Cortex of kidney (tissue), 1 donor: ENCODE measurements at places on chromosomes 3 and 15.

DNA sequence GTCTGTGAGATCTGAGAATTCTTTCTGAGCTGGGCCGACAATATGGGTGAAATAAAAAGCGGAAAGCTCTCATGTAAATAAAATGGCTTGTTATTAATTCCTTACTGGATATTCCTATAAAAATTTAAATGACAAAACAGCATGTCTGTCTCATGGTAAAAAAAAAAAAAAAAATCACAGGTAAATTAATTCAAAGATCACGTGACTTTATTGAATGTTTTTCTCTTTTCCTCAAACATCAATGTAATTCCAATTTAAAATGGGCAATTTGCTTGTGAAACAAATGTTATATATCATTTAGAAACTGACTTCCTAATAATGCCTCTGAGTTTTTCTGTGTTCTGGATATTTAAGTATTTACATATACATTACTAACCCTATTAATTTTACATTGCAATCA, 280.3 kb downstream of the NR2F2 start:
- DNase-seq, result no peak

DNA sequence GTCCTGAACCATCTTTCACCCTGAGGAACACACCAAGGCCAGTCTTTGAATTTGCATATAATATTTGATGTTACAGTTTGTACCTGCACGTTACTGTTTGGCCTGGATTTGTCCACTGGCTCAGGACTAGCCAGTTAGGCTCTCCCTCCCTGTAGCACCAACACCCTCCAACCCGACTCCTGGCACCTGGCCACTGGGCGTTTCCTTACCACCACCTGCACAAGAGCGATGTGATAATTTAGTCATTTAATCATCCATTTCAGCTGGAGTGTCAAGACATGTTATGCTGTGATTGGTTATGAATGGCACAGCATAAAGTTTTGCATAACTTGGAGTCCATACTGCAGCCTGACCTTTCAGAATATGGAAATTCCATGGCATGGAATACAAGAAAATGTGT, 242.4 kb downstream of the KCNMB2 start:
- no peak for DNase-seq

DNA sequence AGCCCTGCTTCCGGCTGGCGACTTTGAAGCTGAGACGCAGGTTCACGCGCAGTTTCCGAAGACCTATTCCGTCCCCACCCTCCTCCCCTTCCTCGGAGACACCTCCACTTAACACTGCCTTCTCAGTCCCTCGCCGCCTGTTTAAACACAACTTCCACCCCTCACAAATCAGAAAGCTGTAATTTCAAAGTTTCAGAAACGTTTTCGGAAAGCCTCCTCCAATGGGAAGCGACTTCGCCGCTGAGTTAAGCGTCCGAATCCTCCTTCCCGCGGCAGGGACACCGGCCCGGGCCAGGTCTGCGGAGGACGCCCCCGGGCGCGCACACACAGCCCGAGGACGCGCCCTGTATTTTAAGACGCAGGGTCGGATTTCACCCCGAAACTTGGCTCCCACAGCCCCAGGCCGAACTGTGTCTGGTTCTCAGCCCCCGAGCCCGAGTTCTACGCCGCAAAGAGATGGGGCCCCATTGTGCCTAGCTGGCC, 559 bp upstream of the LRRN1 start:
- no peak for DNase-seq

DNA sequence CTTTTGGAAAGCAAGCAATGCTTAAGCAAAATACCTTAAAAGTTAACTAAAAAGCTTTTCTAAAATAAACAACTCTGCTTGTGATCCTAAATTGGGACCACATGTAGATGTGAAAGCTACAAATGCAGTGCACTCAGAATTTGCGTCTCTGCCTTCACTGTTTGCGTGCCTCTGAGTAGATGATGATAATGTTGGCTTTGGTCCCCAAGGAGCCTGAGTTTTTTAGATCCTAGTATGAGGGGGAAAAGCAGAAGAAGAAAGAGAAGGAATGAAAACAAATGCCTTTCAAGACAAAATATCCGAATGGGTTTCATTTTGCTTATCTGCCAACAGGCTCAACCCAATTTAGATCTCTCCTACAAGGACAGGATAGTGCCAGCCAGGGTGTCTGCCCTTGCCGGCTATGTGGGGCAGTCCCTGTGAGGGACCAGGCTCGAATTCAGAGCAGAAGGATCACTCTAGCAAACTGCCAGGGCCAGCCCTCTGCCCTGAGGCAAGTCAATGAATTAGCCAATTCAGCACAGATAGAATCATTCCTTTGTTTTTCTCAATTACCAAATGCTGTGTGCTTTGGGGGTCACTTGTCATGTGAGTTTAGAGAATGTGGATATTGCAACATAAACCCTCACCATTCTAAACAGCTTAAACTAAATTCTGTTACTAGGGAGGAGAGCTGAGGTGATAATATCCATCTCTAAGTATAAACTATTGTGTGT, 28.5 kb downstream of the SCG5 start:
- DNase-seq, result no peak
